ENCODE measurements at places on chromosomes 7 and 10. TPM values are rescaled to one million over a fixed set of nuclear protein-coding genes. Genes with fewer than 3 reads are reported as not detected.

The MUC12 gene
- total RNA-seq = 15.7 TPM

The NFKB2 gene
- 98.0 TPM for total RNA-seq

The CISD1 gene
- total RNA-seq = 55.9 TPM

The ACSL5 gene
- total RNA-seq = 0.21 TPM

The CLCN1 gene
- not detected for total RNA-seq

The PANK1 gene
- total RNA-seq = 5.4 TPM

The C7orf25 gene
- 1.5 TPM for total RNA-seq

The TMEM196 gene
- total RNA-seq = not detected

The HMX2 gene
- 0.10 TPM for total RNA-seq

The MYPN gene
- 2.7 TPM for total RNA-seq

The MSMB gene
- total RNA-seq = not detected

The BUD31 gene
- total RNA-seq = 154 TPM

The MDFIC gene
- 24.0 TPM for total RNA-seq

The GPR26 gene
- total RNA-seq = not detected

The FAM25A gene
- 1.1 TPM for total RNA-seq

The HOXA3 gene
- 10.8 TPM for total RNA-seq

The TUBB8 gene
- not detected for total RNA-seq

The BMPR1A gene
- total RNA-seq = 19.1 TPM

The CH25H gene
- 0.09 TPM for total RNA-seq

The ACTA2 gene
- total RNA-seq = 17.2 TPM

The ZNF239 gene
- total RNA-seq = 2.4 TPM

The KCNIP2 gene
- total RNA-seq = 0.73 TPM

The TMEM72 gene
- not detected for total RNA-seq

The ERVW-1 gene
- not detected for total RNA-seq

The BAIAP2L1 gene
- total RNA-seq = 56.0 TPM

The ASZ1 gene
- total RNA-seq = not detected

The ANKRD1 gene
- total RNA-seq = 4.4 TPM

The FLNC gene
- total RNA-seq = 4.0 TPM

The ITIH2 gene
- total RNA-seq = 0.27 TPM

The SAMD9L gene
- 0.47 TPM for total RNA-seq

The VENTX gene
- total RNA-seq = not detected

The AGBL3 gene
- total RNA-seq = 1.1 TPM

The CLRN3 gene
- total RNA-seq = not detected

The TUBGCP2 gene
- total RNA-seq = 45.1 TPM

The CYP2C18 gene
- total RNA-seq = 0.07 TPM

The ESYT2 gene
- total RNA-seq = 68.9 TPM

The HSPA12A gene
- 14.6 TPM for total RNA-seq

The PLAU gene
- 161 TPM for total RNA-seq

The STEAP1 gene
- 13.4 TPM for total RNA-seq

The PGAM2 gene
- total RNA-seq = not detected

The OR2A1 gene
- total RNA-seq = not detected

The IFT22 gene
- total RNA-seq = 51.8 TPM

The TMEM176A gene
- 0.15 TPM for total RNA-seq

The CARD11 gene
- total RNA-seq = 1.4 TPM

The CRYGN gene
- not detected for total RNA-seq

The GFRA1 gene
- 8.9 TPM for total RNA-seq

The CFAP70 gene
- 0.28 TPM for total RNA-seq

The ARMS2 gene
- not detected for total RNA-seq

The CNNM2 gene
- total RNA-seq = 5.0 TPM

Data from A549 treated with CpdA at 1 μM for 4 hours (cell line).